ENCODE measurements at places on chromosomes 13 and 19.

- DNase-seq: no peak
Observed at GRCh38 chr19:35525873-35526272, 2.2 kb downstream of the SBSN start.

DNA sequence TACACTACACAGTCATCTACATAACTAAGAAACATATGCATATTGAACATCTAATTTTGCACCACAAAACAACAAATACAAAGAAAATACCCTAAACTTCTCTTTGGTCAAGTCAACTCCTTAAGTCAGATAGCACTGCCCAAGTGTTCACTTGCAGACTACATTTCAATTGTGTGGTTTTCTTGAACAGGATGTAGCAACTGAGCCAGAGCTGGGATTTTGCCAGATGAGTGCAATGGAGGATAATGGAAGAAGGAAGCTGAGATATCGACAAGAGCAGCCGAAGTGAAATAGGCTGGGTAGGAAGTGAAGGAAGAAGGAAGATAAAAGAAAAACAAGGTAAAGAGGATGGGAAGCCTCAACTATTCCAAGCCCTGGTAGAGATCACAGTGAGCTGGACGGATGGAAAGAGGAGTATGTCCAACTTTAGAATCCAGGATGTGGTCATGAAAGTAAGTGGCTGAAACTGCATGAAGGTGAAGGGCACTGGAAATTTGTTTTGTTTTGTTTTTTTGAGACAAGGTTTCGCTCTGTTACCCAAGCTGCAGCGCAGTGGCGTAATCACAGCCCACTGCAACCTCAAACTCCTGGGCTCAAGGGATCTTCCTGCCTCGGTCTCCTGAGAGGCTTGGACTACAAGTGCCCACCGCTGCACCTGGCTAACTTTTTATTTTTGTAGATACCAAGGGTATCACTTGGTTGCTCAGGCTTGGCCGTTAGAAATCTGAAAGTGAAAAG lies 15.0 kb downstream of the NUFIP1 start:
- DNase-seq: peak; percentile 80

DNA sequence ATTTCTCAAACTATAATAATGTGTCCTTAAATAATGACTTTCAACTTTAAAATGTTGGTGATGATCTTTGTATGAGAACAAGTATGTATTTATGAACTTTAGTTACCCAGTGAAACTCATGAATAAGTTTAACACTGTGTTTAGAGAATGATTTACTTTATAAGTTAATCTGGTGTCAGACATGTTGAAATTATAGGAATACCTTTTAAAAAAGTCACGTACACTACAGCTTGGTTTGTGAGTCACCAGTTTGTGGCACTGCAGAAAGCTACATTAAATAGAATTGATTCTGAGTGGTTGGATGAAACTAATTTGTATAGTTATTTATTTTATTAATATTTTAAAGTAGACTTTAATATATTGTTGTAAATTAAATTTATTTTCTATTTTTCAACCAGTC lies 1366.2 kb upstream of the PCDH20 start:
- no peak for DNase-seq

GRCh38 chr19:33622809-33623511 lies 1.2 kb downstream of the CHST8 start:
- DNase-seq: no peak

- DNase-seq: peak; percentile 94
Observed at GRCh38 chr13:21528616-21529015, 69.5 kb upstream of the ZDHHC20 start.

- peak; percentile 93 for DNase-seq
Observed at GRCh38 chr19:49847731-49848696, 2.9 kb upstream of the PTOV1 start.

DNA sequence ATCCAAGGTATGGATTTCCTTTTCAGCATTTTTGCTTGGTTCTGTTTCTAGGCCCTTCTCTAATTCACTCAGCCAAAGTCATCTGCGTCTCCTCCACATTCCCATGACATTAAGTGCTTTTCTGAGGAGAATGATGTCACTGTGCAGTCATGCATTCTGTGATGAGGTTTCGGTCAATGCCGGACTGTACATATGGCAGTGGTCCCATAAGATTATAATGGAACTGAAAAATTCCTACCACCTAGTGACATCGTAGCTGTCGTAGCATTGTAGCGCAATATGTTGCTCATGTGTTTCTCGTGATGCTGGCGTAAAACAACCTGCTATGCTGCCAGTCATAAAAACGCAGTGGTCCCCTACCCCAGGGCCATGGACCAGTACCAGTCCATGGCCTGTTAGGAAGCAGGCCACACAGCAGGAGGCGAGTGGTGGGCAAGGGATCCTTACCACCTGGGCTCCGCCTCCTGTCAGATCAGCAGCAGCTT lies 63.4 kb upstream of the TNFRSF19 start:
- peak; percentile 88 for DNase-seq

DNA sequence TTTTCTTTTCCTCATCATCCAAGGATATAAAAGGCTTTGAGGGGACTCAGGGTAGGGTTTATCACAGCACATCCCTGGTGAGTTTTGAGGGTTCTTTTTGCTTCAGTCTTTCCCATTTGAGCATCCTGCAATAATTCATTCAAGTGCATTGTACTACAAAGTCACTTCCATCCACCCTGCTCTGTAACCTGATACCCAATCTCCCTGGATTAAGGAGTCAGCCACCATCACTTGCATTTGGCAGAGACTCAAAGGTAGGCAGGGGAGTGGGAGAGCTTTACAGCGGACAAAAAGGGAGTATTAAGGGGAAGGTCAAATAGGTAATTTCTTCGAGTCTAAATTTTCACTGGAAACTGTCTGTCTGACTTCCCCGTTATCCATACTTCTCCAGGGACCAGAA lies 216.1 kb upstream of the TMTC4 start:
- DNase-seq: no peak

DNA sequence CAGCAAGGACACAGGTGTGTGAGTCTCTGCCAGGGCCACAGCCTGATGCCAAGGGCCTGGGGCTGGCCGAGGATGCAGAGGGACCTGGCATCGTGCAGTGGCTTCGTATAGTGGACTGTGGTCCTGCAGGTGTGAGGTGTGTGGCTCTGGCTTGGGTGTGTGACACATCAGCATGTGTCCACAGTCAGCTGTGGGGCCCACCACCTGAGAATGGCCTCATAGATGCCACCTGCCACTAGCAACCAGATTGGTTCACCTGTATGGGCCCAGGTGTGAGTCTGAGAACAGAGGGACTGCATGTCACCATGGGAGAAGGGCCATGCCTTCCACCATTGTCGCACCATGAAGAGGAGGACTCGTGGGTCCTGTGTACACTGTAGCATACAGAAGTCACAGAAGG lies 2.4 kb downstream of the PPP1R14A start:
- no peak for DNase-seq

DNA sequence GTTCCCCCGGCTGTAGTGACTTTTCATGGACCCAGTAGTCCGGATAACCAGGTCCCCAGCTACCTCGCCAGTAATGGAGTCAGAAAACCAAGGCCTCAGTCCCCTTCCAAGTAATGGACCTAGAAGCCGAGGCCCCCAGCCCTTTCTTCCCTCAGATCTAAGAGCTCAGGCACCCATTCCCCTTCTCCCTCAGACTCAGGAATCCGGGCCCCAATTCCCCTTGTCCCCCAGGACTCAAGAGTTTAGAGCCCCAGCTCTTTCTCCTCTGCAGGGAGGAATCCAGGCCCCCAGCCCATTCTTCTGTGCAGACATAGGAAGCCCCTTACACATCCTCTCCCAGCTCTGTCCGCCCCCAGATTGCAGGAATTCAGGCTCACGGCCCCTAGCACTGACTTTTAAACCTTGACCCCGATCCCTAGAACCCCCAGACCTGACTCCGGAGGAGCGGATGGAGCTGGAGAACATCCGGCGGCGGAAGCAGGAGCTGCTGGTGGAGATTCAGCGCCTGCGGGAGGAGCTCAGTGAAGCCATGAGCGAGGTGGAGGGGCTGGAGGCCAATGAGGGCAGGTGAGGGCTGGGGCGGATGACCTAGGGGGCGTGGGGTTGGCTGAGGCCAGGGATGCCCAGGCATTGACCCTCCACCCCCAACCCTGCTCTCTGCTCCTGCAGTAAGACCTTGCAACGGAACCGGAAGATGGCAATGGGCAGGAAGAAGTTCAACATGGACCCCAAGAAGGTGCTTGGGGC lies 938 bp downstream of the CYTH2 start:
- DNase-seq: no peak

- DNase-seq: no peak
Observed at GRCh38 chr13:35526577-35526976, 50.1 kb upstream of the MAB21L1 start.

DNA sequence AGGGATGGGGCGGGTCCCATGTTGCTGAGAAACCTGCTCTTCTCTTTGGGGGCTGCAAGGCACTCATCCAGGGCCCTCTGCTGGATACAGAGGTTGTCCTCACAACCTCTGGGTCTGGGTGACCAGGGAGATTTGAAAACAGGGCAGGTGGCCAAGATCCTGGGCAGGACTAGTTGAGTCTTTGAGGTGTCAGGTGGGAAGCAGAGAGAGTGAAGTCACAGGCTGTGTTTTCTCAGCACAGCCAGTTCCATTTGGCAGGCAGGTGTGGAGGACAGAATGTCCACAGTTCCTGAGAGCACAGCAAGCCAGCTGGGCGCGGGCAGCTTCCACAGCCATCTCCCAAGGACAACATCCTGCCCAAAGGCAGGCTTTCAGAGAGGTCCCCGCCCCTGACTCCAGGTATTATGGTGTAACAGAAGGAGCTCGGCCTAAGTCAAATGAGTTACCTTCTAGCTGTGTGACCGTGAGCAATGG lies 118.8 kb downstream of the NUFIP1 start:
- no peak for DNase-seq

GRCh38 chr19:3656747-3657394 lies 30.3 kb upstream of the CACTIN start:
- no peak for DNase-seq

GRCh38 chr13:50842251-50842989 lies 1.1 kb downstream of the DLEU7 start:
- DNase-seq: no peak

- DNase-seq: no peak
Observed at GRCh38 chr13:111625526-111626315, 305.3 kb downstream of the TEX29 start.

DNA sequence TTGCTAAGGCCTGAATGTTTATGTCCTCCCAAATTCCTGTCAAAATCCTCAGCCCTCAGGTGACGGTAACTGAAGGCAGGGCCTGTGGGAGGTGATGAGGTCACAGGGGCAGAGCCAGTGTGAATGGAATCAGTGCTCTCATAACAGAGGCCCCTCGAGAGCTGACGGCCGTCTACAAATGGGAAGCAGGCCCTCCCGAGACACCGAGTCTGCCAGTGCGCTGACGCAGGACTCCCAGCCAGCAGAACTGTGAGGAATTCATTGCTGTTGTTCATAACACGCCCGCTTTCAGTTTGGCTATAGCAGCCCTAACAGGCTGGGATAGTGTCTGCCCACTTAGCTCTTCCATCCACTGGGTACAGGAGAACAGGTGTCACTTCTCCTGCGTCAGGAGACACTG lies 41.2 kb downstream of the CARS2 start:
- no peak for DNase-seq

- no peak for DNase-seq
Observed at GRCh38 chr19:16235811-16236652, 38.3 kb downstream of the AP1M1 start.

- DNase-seq: peak; percentile 65
Observed at GRCh38 chr13:26219726-26220125, 2.4 kb downstream of the RNF6 start.

DNA sequence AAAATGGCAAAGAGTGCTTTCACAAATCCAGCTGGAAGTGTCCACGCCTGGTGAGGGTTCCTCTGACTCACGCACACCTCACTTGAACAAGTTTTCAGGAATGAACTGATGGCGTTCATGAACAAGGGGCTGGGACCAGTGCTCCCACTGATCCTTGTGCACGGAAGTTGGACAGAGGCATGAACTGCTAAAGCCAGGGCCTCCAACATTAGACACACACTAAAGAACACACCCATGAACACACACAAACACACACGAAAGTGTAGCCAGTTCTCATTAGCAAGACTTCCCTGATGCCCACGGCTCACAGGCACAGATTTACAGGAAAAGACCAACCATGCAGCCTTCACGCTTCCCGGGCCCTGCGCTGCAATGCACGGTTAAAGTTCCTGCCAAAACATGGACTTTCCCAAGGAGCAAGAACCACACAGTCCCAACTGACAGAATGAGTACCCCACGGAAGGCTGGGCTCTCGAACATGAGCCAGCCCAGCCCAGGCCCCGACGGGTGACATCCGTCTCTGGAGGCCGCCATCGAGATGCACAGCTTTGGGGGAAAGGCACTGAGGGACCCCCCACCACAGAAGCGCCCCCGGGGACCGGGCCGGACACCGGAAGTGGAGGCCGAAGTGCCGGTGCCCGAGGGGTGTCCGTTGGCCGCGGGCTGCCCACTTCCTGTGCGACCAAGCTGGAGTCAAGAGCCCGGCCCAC lies 808 bp downstream of the DNMT1 start:
- peak; percentile 43 for DNase-seq

DNA sequence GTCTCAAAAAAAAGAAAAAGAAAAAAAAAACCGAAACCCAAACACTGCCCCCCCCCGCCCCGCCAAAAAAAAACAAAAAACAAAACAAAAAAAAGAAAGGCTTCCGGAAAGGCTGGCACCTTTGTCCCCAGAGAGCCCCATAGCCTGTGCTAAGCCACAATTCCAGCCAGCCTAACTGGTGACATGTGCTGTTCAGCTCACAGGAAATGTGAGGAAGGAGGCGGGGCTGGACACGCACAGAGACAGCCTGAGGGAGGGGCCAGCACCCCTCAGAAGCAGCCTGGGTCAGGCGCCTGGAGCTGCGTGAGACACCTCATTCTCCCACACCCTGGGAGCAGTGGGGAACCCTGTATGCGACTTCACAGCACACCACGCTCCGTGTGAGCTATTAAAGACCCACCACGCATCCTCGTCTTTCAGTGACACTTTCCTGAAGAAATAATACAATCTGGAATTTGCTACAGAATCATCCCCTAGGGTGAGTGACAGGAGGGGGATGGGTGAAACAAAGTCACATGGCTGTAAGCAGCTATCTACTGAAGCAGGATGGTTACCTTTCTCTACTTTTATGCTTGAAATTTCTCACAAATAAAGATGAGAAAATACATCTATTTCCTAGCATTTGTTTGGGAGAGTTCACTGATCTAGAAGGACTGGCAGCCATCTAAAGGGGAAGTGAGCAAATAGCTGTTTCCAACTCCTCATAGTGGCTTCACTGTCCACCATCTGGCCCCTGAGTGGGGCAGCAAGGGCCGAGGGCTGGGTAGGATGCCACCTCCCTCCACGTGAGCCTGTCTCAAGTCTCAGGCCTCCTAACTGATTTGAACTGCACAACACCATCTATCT lies 12.3 kb upstream of the SLC35E1 start:
- peak; percentile 74 for DNase-seq

All from fibroblast of lung (primary cell).